Frontal cortex (tissue), 4 donors: ENCODE measurements at places on chromosomes 7 and 10. TPM values are rescaled to one million over a fixed set of nuclear protein-coding genes. Genes with fewer than 3 reads are reported as not detected.

HNRNPA2B1 gene
- 135 TPM for total RNA-seq

NYAP1 gene
- 55.0 TPM for total RNA-seq

C10orf105 gene
- total RNA-seq = not detected

LEP gene
- not detected for total RNA-seq

CPN1 gene
- total RNA-seq = not detected

FAM237B gene
- total RNA-seq = under 0.01 TPM

DGKI gene
- total RNA-seq = 98.6 TPM

KLF14 gene
- not detected for total RNA-seq

SAMD9 gene
- 1.6 TPM for total RNA-seq

LBX1 gene
- total RNA-seq = not detected

AGR2 gene
- total RNA-seq = 1.2 TPM

AGBL3 gene
- 8.2 TPM for total RNA-seq

SPAG6 gene
- 0.41 TPM for total RNA-seq
